ENCODE measurements at places on chromosomes 1 and 21.

GRCh38 chr1:32892368-32893197, 6.3 kb downstream of the HPCA start:
- no peak for DNase-seq

- DNase-seq, result no peak
Measured at GRCh38 chr1:20654104-20654690, 7.0 kb downstream of the DDOST start.

- no peak for DNase-seq
Measured at GRCh38 chr1:12063141-12064072, at the start of gene TNFRSF8. Gene TNFRSF8, plus strand, starts transcription at chr1:12063303. Its CDS starts 296 bp downstream, at chr1:12063599.

GRCh38 chr21:42532466-42533181, 19.0 kb downstream of the SLC37A1 start:
- no peak for DNase-seq

GRCh38 chr1:58422436-58422835, 124.1 kb downstream of the OMA1 start:
- DNase-seq, result no peak

GRCh38 chr1:41700986-41701535, 216.6 kb upstream of the EDN2 start:
- no peak for DNase-seq

DNA sequence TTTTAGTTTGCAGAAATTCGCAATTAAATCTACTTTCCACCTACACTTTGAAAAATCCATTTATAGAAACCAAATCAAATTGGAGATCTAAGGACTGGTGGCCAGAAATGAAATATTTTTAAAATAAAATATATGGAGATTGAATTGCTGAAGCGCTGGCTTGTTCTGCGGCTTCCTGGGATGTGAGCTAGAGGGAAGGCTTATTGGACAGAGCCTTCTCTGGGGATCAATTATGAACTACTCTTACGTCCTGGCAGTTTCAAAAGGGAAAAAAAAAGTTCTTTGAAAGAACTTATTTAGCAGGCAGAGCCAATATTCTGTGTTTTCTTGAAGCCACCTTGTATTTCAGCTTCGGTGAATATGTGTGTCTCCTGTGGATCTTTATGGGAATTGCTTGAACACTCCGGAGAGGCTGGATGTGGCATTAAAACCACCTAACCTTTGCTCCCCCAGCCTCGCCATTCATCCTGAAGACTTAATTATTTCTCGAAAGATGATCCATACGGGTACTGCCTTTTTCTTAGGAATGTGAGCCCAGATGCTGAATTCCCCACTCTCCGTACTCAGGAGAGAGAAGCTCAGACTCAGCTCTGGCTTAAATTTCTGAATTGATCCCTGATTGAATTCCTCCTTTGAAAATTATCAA, 478.9 kb upstream of the VAMP3 start:
- DNase-seq, result no peak

DNA sequence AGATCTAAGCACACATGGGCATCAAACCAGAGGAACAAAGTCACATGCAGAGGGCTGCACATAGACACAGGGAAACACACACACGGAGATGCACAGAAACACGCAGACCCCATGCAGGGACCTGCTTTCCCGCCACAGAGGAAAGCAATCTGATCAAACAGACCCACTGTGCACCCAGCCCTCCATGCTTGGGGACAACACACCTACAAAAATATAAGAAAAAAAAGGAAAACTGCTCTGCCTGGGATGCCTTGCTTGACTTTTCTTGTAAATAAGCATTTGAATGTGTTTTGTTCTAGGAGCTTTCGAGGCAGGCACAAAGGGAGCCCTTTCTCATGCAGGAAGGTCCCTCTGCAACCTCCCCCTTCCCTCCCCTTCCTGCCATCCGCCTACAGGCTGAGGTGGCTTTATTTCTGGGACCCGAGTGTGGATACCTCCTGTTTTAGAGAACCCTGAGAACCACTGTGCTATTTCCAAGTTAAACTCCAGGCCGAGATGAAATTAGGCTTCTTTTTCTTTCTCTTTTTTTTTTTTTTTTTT, 3.5 kb upstream of the ICMT start:
- no peak for DNase-seq

GRCh38 chr1:231414260-231415016, 7.6 kb downstream of the EGLN1 start:
- DNase-seq, result no peak
